Motor neuron (in vitro differentiated cells): ENCODE measurements at places on chromosomes 1 and 21.

DNA sequence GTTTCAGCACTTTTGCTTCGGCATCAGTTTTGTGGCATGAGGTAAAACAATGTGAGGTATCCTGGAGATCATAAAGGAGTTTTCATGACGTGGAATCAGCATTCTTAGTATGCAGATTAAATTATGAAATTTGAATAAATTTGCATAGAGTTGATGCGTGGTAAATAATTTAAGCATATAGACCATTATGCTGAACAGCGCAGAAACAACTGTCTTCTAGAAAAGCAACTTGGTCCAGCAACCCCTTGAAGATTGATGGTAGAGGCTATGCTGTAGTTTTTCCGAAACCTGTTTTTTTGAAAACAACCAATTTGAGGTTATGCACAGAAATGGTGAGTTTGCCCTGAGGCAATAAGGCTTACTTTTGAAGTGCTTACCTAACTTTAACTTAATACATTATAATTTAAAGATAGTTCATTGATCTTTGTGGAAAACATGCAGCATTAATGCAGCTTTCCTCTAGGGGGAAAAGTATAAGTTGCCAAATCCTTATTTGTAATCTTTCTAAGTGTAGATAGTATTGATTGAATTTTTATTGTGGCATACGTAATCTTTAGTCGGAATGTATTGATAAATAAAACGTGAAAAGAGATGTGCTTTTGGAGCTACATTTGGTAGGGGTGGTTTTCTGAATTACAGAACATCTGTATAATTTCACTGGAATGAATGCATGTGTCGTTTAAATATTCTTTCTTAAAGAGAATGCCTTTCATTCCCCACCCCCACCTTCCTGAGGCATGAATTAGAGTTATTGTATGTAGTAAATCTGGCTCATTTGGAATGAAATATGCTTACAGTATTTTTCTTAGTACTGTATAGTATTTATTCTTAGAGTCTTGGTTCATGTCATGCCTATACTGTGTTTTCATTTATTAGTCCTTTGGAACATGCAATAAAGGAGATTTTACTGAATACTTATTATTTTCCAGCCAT, 3.8 kb downstream of the PRDM2 start:
- no peak for ATAC-seq

DNA sequence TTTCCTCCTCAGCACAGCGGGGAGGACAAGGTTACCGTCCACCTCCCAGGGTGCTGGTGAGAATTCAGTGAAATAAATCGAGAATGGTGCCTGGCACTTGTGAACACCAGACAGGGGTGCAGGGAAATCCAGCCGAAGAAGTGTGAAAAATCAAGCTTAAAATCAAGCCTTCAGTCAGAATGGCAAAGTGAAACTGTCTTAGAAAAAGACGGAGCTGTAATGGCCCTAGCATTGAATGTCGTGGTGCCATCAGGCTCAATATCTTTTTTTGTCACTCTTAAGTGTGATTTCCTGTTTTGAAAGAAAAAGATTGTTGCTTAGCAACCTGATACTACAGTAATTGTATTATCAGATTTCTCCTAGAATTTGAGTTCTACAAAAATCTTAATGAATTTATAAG, 22.1 kb downstream of the EDARADD start:
- ATAC-seq, result no peak

DNA sequence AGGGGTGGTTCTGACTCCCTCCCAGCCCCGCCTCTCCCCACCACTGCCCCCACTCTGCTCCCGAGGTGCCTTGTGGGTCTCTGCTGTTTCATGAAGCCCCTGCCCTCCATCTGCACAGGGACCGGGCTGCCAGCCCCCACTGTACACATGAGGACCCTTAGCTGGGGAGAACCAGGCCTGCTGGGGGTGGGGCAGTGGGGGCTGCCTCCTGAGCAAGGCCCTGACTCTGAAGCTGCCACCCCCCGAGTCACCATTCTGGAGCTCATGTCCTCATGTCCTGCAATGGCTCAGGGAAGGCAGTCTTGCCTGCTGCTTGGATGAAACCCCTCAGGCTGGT, 8.4 kb downstream of the HES3 start:
- ATAC-seq, result no peak

DNA sequence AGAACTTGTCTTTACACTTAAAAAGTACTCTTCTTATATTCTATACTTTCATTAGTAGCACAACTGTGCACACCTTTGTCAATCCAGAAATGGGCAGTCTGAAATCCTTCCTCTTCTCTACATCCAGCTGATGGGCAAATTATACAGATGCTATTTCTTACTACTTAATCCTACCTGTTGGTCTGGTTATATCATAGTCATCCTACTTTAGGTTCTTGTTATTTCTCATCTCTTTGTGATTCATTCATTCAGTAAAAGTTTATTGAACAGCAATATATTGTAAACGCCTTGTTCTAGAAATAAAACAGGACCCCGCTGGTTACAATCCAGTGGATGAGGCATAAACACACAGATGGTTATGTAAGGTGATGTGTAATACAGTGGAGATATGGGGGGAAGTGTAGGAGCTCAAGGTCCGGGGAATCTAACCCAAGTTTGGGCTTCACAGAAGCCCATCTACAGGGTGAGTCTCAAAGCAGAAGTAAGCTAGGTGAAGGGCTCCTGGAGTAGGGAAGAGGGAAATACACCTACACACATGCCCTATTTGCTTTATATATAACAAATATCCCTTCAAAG, 11.8 kb upstream of the FUBP1 start:
- no peak for ATAC-seq

GRCh38 chr1:202016811-202017748, 6.7 kb downstream of the ELF3 start:
- ATAC-seq, result no peak
